ENCODE measurements at places on chromosomes 2 and 18.

GRCh38 chr2:20314562-20315501, 35.8 kb downstream of the PUM2 start:
- no peak for DNase-seq

DNA sequence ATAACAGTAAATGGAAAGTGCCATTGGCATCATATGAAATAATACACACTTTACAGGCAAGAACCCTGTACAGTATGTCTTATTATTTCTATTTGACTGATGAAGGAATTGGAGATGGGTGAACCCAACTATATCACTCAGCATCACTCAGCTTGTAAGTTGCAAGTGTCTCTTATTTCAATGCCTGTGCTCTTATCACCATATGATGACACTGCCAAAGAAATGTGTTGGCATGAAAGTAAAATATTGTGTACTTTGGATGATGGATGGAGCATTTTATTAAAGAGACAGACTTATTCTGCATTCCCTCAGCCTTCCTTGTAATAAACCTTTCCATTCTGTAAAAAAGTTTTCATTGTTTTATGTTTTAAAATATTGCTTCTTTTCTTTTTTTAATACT, 927.5 kb upstream of the VRK2 start:
- no peak for DNase-seq

GRCh38 chr2:108945969-108946368, 43.1 kb downstream of the EDAR start:
- no peak for DNase-seq

- no peak for DNase-seq
Measured at GRCh38 chr2:65142515-65142914, 12.6 kb upstream of the RAB1A start.

- DNase-seq = no peak
Measured at GRCh38 chr2:85134255-85134895, 1.2 kb downstream of the TCF7L1 start.

DNA sequence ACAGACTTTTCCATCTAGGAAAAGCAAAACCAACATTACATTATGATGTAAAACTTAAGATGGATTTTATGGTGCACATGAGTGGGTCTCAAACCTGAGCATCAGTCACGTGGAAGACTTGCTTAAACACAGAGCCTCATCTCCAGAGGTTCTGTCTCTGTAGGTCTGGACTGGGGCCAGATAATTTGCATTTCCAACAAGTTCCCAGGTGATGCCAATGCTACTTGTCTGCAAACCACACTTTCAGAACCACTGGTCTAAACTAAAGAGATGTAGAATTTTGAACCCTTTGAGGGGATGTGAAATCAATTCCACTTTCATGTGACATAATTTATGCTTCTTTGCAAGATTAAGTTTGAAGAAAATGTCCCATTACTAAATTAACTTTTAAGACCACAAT, 522.8 kb downstream of the MBD2 start:
- no peak for DNase-seq

GRCh38 chr2:172480301-172481218, 53.2 kb downstream of the ITGA6 start:
- no peak for DNase-seq

GRCh38 chr2:99238599-99238998, 16.9 kb downstream of the LYG2 start:
- DNase-seq = no peak

- peak; percentile 56 for DNase-seq
Measured at GRCh38 chr2:220966636-220967035, 605.5 kb downstream of the EPHA4 start.

- DNase-seq = no peak
Measured at GRCh38 chr2:241494311-241494908, 14.0 kb downstream of the STK25 start.

DNA sequence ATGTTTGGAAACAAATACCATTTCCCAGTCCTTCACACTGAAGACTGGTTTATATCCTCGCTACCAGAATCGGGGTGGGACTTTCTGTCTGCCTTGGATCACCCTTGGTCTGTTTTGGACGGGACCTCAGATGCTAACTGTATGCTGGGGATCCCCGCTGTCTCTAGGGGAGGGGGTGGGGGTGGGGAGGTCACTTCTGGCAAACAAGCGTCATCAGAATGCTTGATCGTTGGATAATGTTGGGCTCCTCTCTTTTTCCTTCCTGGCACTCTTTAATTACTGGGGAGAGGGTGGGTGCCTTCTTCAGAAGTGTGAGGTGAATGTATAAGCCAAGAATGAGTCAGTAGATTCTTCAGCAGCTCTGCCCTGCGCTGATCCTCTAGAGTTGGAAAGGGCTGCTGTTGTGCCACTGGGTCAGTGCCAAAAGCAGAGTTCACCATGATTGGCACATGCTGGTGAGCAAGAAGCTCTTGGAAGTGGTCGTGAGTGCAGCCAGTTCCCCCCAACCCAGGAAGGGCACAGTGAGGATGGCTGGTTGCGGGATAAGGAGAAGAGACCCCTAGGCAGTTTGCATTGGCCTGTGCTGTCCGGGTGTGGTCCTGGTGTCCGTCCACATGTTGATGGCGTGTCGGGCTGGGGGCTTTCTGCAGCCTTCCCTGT, 32.2 kb downstream of the DGKD start:
- DNase-seq = no peak

GRCh38 chr2:48283586-48284269, 246.2 kb upstream of the STON1 start:
- DNase-seq = no peak

- DNase-seq = no peak
Measured at GRCh38 chr2:231455222-231455621, 9.1 kb downstream of the NCL start.

DNA sequence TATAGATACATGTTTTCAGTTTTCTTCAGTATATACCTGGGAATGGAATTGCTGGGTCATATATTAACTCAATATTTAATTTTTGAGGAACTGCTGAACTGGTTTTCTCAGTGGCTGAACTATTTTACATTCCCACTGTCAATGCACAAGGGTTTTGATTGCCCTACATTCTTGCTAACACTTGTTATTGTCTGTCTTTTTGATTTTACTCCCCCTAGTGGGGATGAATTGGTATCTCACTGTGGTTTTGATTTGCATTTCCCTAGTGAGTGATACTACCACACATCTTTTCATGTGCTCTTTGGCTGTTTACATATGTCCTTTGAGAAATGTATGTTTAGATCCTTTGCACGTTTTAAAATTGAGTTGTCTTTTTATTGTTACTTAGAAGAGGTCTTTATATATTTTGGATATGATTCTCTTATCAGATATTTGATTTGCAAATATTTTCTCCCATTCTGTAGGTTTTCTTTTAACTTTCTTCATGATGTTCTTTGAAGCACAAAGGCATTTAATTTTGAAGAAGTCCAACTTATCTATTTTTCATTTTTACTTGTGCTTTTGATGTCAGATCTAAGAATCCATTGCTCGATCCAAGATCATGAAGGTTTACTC, 36.2 kb downstream of the ASB1 start:
- DNase-seq = peak; percentile 37

DNA sequence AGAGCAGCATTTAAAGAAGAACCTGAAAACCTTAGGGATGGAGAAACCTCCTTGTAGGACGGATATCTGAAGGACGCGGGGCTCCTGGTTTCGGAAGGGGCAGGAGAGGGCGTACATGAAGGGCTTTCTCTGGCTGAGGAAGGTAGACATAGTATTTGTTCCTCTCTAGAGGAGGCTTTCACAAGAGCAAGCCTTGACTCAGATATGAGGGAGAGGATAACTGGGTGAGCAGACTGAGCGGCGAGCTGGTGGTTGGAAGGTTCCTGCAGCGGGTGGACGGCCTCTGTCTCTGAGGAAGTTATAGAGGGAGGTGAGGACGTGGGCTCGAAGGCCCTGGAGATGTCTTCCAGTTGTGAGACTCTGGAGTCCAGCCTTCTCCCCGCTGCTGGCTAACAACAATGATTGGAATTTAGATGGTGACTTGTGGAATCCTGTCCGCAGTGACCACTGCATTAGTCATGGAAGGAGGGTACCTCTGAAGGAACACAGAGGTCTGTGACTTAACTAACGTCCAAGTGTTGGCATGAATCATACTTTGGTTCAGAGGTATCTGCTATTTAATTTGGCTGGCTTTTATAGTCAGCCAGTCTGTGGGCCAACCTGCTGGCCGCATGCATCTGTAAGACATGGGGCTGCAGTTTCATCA, 80.9 kb downstream of the ASAP2 start:
- DNase-seq = peak; percentile 91

GRCh38 chr18:32301976-32302743, 112.3 kb downstream of the MEP1B start:
- DNase-seq = no peak

DNA sequence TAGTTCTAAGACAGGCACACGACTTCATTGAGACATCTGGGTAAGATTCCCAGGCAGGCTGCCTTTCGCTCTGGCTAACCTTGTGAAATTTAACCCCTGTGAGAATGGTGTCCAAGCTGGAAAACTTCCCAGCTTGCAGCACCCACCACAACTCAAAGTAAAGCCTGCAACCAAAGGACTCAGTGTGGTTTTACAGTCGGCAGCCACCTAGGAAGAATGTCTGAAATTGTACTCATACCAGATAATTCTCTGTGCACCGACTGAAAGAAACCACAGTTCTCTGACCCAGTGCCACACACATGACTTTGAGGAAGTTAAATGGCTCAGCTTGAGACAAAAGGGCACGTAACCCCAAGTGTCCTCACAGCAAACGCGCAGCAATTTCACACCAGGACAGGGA, 125.7 kb downstream of the RBMS1 start:
- DNase-seq = peak; percentile 83

GRCh38 chr2:215080545-215080944, 57.9 kb downstream of the ABCA12 start:
- no peak for DNase-seq

GRCh38 chr2:197349699-197350098, 39.1 kb upstream of the ANKRD44 start:
- no peak for DNase-seq

DNA sequence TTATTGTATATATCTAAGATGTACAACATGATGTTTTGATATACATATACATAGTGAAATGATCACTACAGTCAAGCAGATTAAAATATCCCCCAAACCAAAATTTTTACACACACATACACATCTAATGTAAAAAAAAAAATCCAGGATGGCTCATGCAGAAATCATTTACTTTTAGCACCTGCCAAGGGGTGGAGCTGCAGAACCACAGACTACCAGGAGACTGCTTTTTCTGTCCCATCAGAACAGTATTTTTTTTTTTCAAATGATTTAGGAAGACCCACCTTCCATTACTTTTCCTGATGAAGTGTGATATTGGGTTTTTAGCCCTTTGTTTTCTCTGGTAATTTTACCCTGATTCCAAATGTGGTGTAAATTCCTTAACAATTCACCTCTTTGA, 61.9 kb downstream of the AQP4 start:
- DNase-seq = no peak

DNA sequence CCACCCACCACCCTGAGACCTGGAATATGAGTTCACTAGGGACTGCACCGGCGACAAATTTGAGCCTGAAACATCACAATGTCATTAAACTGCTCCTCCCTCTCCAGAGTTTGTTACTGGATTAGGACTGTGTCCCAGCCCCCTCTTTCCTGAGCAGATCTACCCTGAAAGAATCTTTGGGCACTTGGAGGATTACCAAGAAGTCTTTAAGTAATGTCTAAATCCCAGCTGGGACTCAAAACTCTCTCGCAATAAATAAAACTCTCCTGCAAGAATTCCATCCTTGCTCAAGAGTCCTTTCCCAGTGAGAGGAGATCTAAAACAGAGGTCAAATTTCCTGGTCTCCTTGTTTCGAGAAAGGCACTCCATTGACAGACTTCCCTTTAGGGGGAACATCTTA, 20.9 kb downstream of the GKN2 start:
- DNase-seq = no peak

DNA sequence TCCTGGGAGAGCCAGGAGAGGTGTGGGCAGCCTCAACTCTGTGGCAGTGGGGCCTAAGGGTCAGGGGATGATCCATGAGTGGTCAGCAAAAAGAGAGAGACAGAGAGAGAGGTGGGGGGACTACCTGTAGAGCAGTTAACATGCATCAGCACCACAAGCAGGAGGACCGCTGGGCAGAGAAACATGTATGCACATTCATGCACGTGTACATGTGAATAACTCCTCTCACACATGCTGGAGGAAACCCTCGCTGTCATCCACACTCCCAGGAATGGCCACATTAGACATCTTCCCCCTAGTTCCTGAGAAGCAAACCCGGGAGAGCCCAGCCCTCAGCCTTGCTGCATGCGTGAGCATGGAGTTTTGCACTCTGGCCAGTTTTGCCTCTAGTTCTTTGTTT, 166.1 kb downstream of the SMAD7 start:
- DNase-seq = no peak

DNA sequence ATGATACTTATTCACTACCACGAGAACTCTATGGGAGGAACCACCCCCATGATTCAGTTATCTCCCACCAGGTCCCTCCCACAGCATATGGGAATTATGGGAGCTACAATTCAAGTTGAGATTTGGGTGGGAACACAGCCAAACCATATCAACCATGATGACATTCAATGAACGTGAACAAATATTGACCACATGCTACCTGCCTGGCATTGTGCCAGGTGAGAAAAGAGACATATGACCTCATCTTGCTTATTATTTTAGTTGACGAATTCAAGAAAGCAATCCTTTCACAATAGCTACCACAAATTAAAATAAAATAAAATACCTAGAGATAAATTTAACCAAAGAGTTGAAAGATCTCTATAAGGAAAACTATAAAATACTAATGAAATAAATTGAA, 286.5 kb upstream of the CRIM1 start:
- DNase-seq = no peak

GRCh38 chr2:94877129-94877528, 5.9 kb downstream of the TEKT4 start:
- no peak for DNase-seq

- no peak for DNase-seq
Measured at GRCh38 chr2:213733893-213734292, 449.6 kb downstream of the SPAG16 start.

DNA sequence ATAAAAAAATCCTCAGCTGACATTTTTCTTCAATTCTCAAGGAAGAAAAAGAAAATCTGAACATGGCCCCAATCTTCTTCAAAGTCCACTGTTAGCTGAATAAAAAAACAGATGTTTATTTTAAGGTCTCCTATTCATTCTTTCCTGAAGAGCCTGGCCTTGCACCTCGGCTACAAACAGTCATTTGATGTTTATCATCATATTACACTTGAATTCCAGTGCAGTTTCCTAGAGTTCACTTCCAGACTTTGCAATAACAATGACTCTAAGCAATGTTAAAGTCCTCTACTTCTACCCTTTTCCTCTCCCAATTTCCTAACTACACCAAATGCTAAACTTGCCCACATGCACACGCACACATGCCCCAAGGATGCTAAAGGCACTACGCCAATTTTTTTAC, 70.1 kb downstream of the NOL10 start:
- no peak for DNase-seq

- no peak for DNase-seq
Measured at GRCh38 chr2:212033888-212034287, 504.7 kb downstream of the ERBB4 start.

DNA sequence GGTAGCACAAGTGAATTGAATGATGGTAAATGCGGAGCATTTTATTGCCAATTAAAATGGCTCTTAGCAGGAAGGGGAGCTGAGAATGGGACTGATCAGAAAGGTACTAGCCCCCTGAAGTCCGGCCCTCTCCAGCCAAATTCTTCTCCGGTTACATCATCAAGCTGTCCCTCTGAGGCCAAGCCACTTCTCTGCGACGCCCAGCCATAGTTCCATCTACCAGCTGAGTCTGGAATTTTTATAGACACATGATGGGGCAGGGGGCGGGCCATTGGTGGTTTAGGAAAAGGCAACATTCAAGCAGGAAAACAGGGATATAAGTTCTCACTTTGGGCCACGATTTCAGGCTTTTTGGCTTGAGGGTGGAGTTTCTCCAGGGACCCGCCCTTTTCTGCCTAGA, 22.7 kb downstream of the RPRM start:
- DNase-seq = no peak

GRCh38 chr2:201938781-201939180, 94.9 kb upstream of the FZD7 start:
- no peak for DNase-seq
